Posterior cingulate gyrus (tissue), 11 donors: ENCODE measurements at places on chromosomes 16 and 17.

DNA sequence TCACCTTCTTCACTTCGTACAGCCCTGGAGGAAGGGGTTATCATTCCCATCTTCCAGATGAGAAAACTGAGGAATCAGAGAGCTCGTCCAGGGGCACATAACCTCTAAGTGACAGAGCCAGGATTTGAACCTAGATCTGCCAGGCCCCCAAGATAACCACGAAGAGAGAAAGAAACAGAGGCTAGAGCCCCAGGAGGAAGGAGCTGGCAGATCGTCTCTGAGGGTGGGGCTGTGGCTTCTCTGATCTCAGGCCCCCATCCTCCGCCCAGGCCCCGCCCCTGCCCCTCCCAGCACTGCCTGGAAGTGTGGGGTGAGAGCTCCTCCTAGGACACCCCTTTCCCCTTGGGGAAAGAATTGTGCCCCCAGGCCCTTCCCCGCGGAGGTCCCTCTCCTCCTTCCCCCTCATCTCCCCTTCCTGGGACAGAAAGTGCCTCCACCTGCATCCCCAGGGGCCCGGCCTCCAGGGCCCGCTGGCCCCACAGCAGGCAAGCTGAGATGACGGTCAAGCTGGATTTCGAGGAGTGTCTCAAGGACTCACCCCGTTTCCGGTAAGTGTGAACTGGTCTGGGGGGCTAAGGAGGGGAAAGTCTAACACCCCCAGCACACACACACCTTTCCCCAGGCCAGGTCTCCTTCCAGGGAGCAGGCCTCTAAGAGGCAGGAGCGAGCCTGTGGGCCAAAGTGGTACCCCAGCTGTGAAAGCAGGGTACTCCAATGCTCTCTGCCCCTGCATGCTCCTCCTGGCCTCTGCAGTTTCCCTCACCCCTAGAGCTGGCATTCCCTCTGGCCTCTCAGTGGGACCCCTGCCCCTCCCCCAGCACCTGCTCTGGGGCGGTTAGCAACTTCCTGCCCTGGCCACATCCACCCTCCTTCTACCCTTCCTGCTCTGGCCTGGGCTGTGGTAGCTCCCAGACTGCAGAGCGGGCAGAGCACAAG lies at the start of gene ACAP1:
TSS of gene ACAP1 (plus strand) at position 290 of the 936 bp plus-strand sequence. CDS start at position 496, 206 bp downstream.
- no peak for DNase-seq

GRCh38 chr16:58102665-58103392 lies 26.4 kb downstream of the CFAP20 start:
- DNase-seq: no peak

- no peak for DNase-seq
Observed at GRCh38 chr16:27405546-27406451, 3.8 kb downstream of the IL21R start.

DNA sequence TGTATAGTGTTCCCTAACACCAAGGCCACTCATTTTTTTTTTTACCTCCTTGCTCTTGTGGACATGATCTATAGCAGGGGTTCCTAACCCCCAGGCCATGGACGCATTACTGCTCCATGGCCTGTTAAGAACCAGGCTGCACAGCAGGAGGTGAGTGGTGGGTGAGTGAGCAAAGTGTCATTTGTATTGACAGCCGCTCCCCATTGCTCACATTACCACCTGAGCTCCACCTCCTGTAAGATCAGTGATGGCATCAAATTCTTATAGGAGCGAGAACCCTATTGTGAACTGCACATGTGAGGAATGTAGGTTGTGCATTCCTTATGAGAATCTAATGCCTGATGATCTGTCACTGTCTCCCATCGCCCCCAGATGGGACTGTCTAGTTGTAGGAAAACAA lies 342.0 kb downstream of the SOX9 start:
- DNase-seq: no peak

- no peak for DNase-seq
Observed at GRCh38 chr16:49800441-49800840, 55.5 kb downstream of the ZNF423 start.

DNA sequence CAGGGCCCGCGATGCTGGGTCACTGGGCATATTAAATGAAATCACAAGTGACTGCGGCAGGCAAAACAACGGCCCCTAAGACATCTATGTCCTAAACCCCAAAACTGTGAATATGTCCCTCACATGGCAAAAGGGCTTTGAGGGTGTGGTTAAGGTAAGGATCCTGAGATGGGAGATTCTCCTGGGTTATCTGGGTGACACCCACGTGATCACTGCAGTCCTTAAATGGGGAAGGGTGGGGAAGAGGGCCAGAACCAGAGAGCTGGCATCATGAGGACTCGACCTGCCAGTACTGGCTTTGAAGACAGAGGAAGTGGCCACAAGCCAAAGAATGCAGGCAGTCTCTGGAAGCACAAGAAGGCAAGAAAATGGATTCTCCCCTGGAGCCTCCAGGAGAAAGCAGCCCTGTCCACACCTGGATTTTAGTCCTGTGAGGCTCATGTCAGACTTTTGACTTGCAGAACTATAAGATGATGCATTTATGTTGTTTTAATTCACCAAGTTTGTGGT lies 12.5 kb downstream of the COTL1 start:
- no peak for DNase-seq

DNA sequence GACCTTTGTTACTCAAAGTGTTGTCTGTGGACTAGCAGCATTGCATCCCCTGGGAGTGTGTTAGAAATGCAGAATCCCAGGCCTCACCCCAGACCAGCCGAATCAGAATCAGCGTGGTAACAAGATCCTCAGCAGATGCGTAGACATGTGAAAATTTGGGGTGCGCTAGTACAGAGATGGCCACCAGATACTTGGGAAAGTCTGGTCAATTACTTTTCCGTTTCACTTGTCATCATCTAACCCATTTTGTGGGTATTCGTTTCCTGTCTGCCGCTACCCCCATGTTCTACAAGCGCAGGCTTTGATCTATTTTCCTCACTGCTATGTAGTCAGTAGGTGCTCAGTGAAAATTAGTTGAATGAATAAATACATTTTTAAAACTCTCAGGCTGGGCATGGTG lies 33.1 kb upstream of the HERPUD1 start:
- DNase-seq: no peak

- DNase-seq: no peak
Observed at GRCh38 chr17:7413346-7413985, 5.8 kb downstream of the NLGN2 start.

- no peak for DNase-seq
Observed at GRCh38 chr16:13378151-13378550, 476.8 kb downstream of the SHISA9 start.

- DNase-seq: no peak
Observed at GRCh38 chr17:67601897-67602296, 115.8 kb upstream of the NOL11 start.

- DNase-seq: no peak
Observed at GRCh38 chr16:86516623-86517003, 6.3 kb downstream of the FOXF1 start.

DNA sequence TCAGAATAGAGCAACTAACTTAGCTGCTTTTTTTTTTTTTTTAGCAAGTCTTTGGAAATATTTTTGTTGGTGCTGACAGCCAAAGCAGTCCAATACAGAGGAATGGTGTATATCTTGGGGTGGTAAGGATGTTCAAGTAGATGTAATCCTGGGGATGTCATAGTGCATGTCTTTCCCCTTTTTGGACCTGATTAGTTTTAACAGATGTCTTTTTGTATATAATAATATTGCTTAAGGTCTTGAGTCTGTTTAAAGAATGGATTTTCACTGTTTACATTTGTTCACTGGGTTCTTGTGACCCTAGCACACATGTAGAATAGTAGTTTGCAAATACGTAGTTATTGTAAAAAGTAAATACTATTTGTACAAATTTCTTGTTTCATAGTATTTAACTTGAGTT lies 7.9 kb downstream of the TAF15 start:
- no peak for DNase-seq

DNA sequence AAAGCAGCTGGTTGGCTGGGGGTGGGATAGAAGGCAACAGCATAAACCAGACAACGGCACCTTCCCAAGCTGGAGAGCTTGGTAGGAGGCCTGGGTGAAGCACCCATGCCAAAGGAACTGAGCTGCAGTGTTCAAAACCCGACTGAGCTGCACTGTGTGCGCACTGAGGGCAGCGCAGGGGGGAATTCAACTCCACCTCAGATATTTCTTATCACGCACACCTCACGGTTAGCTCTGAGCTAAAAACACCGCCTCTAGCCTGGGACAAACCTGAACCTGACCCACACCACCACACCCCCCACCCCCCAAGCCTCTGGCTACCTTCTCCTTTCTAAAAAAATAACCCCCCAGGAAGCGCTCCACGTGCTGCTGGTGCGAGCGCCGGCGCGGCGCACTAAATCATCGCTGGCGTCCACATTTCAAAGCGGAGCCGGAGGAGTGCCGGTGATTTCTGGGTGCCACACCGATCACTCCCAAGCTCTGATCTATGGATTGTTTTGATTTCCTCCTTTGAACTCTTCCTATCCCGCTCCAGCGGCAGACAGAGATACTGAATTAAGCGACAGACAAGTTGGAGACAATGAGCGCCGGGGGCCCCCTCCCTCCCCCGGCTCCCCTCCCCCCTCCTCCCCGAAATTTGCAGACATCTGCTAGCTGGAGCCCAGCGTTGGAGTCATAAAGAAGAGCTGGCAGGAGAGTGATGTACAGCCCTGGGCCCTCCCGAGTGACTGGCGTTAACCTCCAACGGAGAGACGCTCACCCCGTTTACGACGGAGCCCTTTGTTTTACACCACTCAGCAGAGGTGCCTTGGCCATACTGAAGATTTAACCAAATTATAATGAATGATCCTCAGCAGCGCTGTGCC lies 85.0 kb downstream of the NOG start:
- no peak for DNase-seq

DNA sequence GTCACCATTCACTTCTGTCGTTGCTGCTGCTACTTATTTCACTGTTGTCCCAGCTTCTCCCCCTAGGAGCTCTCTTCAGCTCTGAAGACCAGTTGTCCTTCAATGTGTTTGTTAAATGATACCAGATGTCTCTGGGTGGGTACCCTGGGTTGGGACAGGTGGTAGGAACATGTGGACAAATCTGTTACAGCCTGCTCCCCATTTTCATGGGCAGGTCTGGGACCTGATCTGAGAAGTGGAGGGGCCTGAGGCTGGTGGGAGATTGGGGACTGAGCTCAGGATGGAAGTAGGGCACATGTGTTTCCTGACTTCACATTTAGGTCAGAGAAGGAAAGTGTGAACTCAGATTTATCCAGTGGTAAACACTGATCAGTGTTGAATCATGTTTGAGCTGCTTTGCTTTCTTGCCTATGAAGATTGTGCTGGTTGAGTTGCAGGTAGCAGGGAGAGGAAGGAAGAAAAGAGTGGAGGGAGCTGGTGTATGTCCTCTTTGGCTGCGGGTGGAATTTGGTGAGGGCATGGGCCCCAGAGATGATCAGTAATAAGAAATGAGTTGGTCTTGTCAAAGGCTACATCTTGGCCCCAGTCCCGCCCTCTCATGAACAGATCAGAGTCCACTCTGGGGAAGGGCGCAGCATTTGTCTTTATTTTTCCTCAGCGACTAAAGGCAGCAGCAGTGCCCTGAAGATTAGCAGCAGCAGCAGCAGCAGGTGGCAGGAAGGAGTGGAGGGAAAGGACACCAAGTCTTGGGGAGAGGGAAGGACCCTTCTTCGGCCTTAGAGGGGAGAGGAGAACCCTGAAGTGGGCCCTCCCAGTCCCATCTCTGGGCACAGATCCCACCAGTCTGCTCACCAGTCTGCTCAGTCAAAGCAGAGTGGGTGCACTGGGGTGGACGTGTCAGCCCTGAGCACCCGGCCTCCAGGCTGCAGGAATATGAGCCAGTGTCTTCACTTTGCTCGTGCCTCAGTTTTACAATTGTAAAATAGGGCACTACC lies 6.1 kb upstream of the EFTUD2 start:
- DNase-seq: no peak

- peak; percentile 61 for DNase-seq
Observed at GRCh38 chr17:16491703-16492612, at the start of gene LRRC75A. Gene LRRC75A (minus strand): TSS chr17:16492193. CDS start chr17:16491990, 203 bp downstream.

DNA sequence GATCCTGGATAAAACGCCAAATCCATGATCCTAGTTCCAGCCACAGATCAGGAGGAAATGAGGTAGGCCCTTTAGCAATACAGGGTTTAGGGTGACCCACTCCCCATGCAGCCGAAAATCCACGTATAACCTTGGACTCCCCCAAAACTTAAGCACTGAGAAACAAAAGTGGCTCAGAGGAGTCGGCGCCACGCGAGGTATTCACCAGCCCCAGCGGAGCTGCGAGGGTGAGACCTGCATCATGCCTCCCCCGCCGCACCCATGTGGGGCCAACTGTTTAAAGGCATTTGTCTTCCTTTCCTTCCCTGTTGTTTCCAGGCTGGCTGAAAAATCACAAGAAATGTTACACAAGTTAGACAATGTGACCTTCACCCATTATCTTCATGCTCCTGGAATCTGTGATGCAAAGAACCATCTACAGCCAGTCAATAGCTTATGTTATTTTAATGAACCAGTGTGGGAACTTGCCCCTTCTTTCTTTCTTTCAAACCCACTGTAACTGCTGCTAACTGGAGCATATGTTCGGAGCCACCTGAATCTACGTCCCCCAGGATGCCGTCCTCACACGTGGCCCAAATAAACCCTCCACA lies 98.2 kb upstream of the METRNL start:
- no peak for DNase-seq

GRCh38 chr16:49889725-49890397 lies 33.9 kb upstream of the ZNF423 start:
- DNase-seq: no peak

- no peak for DNase-seq
Observed at GRCh38 chr17:11924076-11924475, 73.2 kb downstream of the ZNF18 start.

DNA sequence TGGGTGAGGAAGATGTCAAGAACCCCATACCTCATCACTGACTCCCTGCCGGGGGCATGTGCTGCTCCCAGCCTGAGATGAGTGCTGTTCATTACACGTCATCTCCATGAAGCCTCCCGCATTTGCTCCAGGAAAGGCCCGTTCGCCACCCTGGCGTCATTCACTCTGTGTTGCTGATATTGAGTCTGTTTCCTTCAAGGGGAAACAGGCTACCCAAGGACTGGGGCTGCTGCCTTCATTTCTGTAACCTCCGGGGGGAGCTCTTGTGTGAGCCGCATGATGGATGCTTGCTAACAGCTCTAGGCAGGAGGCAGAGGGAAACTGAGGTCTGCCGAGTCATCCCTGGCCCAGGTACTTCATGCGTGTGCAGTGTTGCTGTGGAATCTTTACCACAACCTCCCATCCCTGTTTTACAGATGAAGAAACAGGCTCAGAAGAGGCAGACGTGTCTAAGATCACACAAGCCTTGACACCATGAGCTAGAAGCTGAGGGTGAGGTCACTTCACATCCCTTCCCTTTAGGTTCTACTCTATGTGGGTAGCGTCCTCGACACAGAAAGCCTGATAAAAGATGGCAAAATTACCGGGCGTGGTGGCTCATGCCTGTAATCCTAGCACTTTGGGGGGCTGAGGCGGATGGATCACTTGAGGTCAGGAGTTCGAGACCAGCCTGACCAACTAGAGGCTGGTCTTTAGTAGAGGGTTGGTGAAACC lies 3.5 kb upstream of the ARMC5 start:
- no peak for DNase-seq
